ENCODE measurements at places on chromosomes 2 and 18.

DNA sequence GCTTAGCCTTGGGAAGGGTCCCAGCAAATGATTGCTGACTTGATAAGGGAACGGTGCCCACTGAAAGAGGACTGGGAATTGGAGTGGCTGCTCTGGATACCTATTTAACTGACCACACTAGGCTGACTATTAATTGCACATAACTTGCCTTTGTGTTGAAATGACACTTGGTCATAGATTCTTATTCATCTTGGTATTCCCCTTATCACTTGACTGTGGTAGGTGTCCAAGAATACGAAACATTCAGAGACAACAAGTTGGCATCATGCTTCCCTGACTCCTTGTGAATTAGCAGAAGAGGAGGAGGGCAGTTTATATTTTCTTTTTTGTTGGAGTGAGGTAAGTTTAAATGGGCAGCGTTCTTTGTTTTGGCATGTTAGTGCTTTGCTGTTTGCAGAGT, 13.4 kb downstream of the FMNL2 start:
- DNase-seq: no peak

- DNase-seq: no peak
Measured at GRCh38 chr2:73084971-73085370, 13.5 kb upstream of the SFXN5 start.

DNA sequence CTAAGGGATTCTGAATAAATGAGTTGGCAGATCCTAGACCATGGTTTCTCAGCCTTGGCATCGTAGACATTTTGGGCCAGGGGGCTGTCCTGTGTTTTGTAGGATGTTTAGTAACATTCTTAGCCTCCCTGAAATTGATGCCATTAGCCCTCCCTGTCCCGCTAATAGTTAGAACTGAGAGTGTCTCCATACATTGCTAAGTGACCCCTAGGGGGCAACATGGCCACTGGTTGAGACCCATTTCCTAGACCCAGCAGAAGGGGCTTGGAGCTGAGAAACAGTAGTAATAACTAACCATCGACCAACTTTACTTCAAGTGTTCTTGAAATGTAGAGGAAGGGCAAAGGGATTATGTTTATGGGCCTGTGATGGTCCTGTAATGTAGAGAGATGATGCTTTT, 40.8 kb downstream of the KCMF1 start:
- DNase-seq: no peak

DNA sequence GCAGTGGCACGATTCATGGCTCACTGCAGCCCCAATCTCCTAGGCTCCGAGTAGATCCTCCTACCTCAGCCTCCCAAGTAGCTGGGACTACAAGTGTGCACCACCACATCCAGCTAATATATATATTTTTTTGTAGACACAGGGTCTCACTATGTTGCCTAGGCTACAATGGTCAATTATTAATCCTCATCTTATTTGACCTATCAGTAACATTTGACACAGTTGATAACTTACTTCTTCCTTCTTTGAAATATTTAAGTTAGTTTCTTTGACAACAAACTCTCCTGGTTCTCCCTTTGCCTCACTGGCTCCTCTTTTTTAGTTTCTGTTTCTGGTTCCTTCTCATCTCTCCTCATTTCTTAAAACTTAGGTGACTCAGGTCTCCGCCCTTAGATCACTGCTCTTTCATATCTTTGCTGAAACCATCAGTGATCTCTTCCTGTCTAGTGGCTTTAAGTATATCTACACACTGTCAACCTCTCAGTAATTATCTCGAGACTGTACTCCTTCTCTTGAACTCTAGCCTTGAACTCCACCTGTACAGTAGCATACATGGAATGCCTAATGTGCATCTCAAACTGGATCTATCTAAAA, 11.5 kb downstream of the PGAP1 start:
- no peak for DNase-seq

GRCh38 chr2:162465430-162465829, 121.5 kb downstream of the GCA start:
- DNase-seq: no peak

DNA sequence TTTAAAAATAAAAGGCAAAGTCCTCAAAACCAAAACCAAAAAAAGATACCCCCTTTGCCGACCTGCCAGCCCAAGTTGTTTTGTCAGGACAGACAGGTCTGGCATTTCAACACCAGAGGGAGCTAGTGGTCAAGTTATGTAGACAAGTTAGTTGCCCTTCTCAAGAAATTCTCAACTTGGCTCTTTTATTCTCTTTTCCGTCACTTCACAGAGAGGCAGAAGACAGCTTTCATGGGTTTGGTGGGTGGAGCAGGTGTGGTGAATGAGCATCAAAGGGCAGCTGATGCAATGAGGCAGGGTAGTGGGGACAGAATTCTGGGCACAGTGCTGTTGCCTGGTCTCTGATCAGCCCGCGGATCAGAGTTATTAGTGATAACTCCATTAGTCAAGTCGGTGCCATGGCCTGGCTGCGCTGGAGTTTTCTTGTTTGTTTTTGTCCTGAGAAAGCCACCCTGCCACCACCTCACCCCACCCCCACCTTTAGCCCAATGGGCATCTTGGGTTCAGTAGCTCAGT, 303.7 kb upstream of the EPAS1 start:
- DNase-seq: peak; percentile 35

DNA sequence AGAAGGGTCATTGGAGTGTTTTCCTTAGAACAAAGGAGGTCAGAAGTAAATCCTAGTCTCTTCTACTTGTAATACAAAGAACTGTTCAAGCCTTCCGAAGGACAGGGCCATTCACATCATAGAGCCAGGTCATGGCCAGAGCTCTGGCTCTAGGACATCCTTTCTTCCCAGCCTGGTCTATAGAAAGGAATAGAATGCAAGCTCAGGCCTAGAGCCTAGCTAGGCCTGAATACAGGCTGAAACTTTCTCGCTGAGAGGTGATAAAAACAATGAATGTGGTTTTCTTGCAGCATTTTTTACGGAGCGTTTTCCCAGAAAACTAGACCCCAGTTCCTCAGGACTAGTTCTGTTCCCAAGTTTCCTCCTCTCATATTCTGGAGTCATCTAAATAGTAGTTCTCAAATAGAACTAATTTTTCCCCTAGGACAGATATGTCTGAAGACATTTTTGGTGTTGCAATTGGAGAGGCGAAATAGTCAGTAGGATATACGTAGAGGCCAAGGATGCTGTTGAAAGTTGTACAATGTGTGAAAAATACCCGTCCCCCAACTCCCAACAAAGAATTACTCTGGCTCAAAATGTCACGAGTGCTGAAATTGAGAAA, 6.8 kb downstream of the UGT1A6 start:
- no peak for DNase-seq

DNA sequence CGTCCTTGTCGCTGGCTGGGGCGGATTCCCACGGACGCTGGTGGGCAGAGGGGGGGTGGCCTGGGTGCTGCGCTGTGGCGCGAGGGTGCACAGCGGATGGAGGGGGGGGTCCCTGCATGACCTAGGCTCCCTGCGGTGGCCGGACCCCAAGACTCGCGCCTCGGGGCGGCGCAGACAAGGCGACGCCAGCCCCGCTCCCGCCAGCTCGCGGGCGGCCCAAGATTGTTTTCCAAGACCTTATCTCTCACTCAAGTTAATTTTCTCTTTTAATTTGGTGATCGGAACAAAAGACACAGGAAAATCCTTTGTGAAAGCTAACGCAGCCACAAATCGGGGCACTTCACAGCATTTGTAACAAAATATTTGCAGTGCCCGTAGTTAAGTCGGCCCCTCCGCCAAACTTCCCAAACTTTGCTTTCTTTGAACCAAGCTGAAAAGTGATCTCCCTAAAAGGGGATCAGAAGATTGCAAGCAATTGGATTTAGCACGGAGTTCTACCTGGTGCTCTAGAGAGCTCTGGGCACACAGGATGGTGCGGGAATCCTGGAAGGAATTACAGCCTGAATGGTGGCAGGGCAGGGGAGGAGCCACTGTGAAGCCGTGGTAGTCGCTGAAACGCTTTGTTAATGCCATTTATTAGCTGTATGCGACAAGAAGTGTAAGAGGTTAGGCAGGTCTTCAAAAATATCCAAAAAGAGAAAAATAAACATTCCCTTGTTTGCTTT, 4.8 kb upstream of the ID2 start:
- DNase-seq: no peak

DNA sequence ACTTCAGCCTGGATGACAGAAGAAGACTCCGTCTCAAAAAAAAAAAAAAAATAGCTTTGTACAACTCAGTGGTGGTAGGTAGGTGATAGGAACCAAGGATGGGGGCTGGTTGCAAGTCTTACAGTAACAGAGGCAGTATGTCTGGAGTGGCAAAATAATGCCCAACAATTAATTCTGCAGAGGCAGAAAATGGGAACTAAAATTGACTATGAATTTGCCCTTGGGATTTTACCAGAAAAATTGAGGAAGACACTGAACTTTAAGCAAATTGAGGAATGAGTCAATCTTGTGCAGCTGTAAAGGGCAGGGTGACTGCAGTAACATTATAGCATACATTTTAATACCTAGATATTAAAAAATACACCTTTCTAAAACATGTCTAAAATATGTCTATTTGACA, 292.1 kb upstream of the FBXO11 start:
- no peak for DNase-seq

DNA sequence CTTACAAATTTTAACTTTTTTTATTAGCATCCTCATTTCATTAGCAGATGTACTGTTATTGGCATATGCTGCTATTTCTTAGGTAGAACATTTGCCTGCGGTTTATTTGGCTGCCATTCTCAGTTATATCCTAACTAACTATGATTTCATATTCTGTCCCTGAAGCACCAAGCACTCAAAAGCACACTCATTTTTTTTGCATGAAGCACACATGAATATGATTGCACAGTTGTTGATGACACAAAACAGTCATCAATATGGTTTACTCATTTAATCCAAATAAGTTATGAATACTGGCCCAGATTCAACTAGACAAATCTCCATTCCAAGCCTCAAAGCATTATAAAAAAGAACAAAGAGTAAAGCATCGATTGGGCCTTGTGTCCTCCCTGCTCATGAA, 129.4 kb upstream of the CNTNAP5 start:
- no peak for DNase-seq

GRCh38 chr2:16655445-16655837, 10.2 kb downstream of the CYRIA start:
- DNase-seq: no peak

- DNase-seq: no peak
Measured at GRCh38 chr2:226086190-226086589, 686.7 kb downstream of the NYAP2 start.

DNA sequence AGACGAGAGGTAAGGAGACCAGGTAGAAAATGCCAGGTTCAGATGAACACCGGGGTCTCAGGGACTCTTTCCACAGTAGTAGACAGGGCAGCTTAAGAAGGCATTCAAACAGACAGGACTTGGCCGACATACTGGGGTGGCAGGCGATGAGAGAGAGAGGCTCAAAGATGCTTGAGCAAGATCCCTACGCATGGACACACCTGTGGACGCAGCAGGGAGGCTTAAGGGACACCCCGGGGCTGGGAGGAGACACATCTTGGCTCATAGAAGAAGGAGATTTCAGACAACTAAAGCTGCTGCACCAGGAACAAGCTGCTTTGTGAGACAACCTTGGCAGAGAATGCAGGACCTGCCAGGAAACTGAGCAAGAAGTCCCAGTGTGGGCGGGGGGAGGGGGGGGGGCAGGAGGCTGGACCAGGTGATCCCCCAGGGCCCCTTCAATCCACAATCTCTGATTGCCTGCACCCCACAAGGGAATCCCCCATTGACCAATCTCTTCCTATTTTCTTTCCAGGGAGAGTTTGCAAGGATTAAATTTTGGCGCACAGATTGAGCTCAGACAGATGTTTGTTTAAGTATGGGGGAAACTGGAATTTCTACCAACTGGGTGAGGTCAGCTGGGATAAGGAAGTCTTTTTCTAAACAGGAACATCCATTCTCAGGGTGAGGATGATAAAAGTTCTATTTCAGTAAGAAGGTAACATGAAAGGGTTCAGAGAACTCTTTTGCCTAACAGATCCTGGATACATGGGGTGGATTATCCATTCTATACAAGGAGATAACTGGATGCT, 400.7 kb downstream of the NBAS start:
- DNase-seq: no peak

- DNase-seq: no peak
Measured at GRCh38 chr2:99451280-99451679, 38.5 kb downstream of the REV1 start.

GRCh38 chr2:144920755-144921530, 401.0 kb upstream of the ZEB2 start:
- DNase-seq: no peak

DNA sequence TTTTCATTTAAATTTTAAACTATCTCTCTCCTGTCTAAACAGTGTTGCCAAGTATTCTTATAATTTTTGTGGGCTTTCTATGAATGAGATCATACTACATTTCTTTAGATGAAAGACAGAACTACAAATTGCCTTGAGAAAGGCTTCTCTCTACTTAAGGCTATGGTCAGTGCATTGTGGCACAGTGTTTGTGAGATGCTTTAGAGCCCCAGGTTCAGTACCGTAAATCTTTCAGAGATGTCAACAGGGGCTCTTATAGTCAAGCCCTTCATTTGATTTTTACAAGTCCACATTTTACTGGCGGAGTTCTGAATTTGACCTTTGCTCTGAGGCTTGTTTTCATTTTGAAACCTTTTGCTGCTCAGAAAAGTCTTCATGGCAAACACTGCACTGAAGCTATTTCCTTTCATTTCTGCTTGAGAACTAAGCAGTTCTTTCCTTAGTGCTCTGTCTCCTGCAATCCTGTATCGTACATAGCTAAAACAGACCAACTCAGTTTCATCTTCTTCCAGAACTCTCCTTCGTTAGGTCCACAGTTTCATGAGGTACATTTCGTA, 175.2 kb downstream of the NYAP2 start:
- DNase-seq: no peak

GRCh38 chr2:16658076-16658739, 7.4 kb downstream of the CYRIA start:
- DNase-seq: no peak

- DNase-seq: no peak
Measured at GRCh38 chr18:55840601-55841170, 252.7 kb upstream of the TCF4 start.

Measured in NCI-H1930 (cell line).